ENCODE measurements at places on chromosomes 2 and 18.

DNA sequence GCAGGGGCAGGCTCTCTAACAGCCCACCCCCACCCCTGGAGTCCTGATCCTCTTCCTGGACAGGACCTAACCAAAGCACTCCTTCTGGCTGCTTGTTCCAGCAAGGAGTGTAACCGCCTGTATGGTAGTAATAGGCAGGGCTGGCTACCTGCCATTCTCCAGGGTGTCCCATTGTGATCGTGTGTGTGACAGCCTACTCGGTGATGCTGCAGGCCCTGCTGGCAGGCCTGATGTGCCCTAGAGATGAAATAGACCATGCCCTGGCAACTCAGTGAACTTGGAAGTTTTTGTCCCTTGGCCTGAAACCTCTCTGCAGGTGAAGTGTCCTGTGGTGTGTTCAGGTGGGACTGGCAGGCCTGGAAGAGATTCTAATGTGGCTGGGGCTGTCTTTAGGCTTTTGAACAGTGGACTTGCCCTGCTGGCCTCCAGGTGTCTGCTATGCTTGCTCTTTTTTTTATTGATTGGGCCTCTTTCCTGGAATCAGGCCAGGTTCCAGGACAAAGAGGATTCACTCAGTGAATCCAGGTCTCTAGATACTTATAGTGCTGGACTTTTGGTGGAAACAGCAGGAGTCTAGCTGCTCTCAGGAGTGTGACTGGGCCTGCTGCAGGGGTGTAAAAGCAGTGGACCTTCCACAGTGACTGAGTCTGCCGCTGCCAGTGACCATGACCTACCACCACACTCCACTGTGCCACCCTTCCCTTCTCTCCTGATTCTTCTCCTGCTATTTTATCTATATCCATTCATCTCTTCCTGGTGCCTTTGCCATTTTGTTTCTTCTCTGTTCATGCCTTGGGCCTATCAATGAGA, 132.1 kb downstream of the CTIF start:
- no peak for DNase-seq

- DNase-seq, result no peak
These were observed 241.8 kb downstream of the PTH2R start for GRCh38 chr2:208648368-208648767.

DNA sequence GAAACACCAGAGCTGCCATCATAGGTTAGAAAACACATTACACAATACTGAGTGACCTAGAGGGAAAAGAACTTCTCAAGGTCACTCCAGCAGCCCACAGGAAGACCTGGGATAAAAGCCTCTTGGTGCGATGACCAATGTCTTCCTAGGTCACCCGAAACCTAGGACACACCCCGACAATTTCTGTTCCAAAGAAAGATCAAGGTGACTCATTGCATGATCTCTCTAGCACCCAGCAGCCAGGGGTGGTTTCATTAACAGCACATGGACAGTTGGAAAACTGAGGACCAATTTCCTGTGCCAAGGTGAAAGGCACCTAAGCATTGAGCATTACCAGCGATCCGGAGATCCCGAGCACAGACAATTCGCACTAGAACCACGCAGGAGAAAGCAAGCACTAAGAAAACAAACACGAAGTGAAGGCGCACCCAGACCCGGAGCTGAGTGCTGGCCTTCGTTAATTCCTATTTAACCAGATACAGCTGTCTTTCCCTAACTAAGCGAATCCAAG, 1.5 kb downstream of the CACNB4 start:
- peak; percentile 15 for DNase-seq

- DNase-seq, result no peak
These were observed at the start of gene MGAT5 for GRCh38 chr2:134253804-134254203. Gene MGAT5, plus strand, starts transcription at chr2:134254072. Its CDS starts 332 bp downstream, at chr2:134254404.

DNA sequence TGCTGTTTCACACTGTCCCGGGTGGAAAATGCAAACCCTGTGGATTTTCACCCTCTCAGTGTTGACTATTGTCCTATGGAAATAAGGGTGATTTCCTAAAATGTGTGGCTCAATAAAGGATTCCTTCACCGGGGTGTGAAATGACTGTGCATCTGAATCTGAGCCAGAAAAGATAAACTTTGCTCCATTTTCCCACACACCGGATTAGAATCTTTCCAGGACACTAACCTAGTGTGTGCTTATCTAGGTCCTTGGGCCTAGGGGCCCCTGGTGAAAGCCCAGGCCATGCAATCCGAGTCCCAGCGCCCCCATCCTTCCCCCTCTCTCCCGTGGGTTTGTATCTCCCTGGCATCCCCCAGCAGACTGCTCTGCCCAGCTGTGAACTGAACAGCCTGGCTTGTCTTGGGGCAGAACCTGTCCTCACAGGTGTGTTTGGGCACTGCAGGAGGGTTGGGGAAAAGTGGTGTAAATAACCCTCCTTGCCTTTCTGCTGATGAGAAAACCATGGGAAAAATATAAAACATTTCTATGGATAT, 17.3 kb downstream of the KLHL29 start:
- DNase-seq, result no peak

GRCh38 chr2:101816598-101816997, 119.1 kb downstream of the MAP4K4 start:
- DNase-seq, result no peak

DNA sequence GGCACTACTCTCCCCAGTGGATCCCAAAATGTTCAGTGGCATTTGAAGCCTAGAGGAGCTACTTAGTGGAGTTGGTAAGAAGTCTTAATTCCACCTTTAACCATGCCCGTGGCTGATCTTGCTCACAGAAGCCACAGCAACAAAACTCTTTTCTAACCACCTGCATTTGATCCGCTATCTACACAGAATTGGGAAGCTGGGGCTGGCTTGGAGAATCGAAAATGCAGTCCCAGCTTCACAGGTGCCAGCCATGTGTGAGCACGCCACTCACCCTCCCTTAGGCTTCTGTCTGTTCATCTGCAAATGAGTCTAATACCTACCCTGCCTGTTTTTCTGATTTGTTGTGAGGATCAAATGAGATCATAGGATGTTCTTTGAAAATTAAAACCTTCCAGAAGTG, 182.6 kb downstream of the BCL11A start:
- no peak for DNase-seq
